NCI-H2081 (cell line): ENCODE measurements at places on chromosomes 7 and 10.

DNA sequence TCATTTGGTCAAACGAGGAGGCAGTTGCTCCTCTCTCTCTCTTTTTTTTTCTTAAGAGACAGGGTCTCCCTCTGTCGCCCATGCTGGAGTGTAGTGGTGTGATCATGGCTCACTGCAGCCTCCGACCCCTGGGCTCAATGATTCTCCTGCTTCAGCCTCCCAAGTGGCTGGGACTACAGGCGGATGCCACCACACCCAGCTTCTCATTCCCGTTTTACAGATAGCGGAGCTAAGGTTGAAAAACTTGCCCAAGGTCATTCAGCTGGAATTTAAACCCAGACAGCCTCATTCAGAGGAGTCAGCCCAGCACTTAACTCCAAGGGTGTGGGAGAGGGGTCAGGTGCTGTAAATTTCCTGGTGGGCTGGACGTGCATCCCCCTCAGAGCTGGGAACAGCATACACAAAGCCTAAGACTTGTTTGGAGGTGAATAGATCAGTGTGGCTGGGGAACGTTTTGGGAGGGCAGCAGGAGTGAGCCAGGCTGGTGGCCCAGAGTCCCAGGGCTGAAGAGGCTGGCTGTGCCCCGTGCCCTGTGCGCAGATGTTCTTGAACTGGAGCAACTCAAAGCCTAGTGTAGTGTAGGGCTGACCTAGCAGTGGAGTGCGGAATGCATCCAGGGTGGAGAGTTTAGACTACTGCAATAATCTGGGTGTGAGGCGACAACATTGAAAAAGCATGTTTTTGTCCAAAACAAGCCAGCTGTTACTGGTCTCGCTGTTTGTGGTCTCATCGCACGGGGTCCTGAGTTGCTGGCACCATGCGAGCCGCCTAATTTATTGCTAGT is 2.3 kb downstream of the HTRA1 start:
- no peak for DNase-seq

GRCh38 chr10:59099481-59099880 is 77.0 kb upstream of the PHYHIPL start:
- DNase-seq: no peak

DNA sequence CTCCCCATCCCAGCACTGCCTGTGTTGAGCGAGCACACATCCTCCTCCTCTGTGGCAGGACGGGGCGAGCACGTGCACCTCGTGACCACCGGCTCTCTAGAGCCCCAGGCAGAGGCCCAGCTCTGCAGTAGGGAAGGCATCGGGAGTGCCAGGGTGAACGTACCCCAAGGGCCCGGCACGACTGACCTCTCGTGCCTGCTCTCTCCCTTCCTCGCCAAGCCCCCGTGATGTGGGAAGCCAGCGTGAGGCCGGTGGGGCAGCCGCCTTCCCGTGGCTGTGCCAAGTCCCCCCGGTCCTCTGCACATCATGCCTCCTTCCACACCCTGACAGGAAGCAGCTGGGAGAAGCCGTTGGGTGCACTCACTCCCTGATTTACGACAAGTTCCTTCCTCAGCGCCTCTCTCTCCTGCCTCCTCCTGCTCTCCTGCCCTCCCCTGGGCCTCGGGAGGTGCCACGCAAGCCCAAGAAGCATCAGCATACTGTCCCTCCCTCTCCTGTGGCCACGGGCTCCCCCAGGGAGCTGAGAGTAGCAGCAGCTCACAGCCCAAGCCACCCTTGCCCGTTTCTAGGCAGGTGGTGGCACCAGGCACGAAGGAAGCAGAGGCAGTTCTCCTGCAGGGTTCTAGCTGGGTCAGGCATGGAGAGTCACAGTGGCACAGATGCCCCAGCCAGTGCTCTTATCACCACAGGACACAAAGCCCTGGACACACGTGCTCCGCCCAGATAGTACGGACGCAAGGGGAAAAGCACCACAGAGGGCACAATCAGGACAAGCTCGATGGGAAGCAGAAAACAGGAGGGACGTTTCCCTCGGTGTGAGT is 47.0 kb downstream of the AMZ1 start:
- no peak for DNase-seq

GRCh38 chr7:108614896-108615295 is 45.2 kb downstream of the DNAJB9 start:
- no peak for DNase-seq

- DNase-seq: no peak
These were observed 56.4 kb upstream of the INSYN2A start for GRCh38 chr10:127252818-127253217.

GRCh38 chr7:142030294-142030693 is 34.6 kb downstream of the MGAM start:
- no peak for DNase-seq

DNA sequence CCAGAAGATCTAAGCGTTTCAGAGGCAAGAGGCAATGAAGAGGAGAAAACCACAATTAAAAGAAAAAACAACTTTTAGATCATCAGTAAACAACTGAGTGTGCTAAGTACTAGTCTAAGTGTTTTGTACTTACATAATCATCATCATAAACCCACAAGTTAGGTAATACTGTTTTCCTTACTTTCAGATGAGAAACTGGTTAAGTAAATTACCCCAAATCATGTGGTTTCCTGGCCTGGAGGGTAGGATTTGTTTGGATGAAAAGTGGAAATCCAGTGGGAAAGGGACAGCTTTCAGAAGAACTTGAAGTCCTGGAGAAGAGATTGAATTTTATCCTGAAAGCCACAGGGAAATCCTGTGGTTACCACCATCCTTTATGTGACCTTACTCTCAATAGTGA is 463.3 kb downstream of the LRMDA start:
- DNase-seq: no peak

GRCh38 chr7:41247143-41247865 is 455.6 kb downstream of the INHBA start:
- no peak for DNase-seq

- DNase-seq: no peak
These were observed 128.4 kb downstream of the ARL4A start for GRCh38 chr7:12815871-12816270.
